ENCODE measurements at places on chromosomes 5 and 9.

DNA sequence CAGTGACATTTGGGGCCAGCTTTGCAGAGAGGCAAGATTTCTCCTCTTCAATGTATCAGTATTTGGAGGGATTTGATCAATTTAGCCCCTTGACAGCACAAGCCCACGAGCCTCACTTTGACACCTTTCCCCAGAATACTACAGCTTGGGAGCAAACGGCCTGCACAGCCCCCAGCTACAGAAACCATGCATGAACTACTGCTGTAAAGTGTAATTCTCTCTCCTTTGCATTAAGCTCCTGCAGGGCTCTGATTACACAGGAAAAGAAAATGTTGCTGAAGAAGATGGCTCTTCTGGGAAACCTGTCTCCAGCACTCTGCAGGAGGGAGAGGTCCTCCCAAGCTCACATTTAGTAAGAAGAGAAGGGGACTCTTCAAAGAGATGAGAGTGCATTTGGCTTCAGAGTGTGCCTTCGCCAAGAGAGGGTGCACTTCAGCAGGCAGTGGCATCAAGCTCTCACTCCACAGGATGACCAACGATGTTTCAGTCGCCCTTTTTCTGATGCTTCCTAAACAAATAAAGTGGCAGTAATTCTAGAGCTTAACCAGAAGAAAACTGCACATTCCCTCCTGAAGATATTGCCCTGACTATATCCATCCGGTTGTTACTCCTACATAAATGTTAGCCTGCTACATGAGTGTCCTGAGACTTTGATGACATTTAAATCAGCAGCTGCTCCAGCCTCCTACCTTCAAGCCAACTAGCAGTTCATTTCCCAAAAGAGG, 272.2 kb downstream of the AUH start:
- DNase-seq, result no peak

DNA sequence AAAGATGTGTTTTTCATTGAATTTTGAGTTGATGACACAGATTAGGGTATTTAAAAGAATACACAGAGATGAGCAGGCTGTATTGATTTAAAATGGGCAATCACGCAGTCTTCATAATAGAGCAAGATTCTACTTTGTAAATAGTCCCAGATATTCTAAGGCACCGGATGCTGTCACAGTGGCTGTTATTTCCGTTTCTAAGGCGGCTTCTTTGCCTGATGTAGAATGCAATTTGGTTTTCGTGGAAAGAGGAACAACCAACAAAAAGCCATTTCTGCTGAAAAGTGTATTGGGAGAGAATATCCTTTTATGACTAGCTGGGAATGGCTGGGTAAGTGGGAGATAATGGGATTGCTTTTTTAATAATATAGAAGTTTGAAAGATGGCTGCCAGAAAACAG, 17.5 kb downstream of the PRKACG start:
- no peak for DNase-seq

DNA sequence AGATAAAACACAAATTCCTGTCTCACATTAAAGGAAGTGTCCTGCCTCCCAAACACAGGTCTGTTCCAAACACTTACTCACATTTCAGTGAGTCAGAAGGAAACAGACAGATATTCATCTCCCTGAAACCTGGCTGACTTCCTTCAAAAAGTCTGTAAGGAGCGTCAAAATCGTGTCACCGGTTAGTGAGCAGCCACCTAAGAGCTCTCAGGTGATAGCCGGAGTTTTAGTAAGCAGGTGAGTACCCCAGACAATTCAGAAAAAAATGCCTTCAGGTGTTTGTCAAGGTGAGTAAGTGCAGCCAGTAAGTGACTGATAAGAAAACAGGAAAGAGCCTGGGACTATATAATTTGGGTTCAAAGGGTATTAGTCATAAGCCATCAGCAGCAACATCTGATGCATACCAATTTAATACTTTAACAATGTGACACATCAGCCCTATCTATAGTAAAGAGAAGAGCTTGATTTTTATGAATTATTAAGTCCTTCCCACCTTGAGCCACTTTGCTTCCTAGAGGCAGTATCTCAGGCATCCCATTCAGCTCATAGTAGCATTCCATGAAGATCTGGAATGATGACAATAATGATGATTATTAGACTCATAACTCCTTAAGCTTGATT, 1.3 kb upstream of the ITGA2 start:
- DNase-seq, result no peak

GRCh38 chr5:14258840-14259239, 115.7 kb downstream of the TRIO start:
- DNase-seq, result no peak

DNA sequence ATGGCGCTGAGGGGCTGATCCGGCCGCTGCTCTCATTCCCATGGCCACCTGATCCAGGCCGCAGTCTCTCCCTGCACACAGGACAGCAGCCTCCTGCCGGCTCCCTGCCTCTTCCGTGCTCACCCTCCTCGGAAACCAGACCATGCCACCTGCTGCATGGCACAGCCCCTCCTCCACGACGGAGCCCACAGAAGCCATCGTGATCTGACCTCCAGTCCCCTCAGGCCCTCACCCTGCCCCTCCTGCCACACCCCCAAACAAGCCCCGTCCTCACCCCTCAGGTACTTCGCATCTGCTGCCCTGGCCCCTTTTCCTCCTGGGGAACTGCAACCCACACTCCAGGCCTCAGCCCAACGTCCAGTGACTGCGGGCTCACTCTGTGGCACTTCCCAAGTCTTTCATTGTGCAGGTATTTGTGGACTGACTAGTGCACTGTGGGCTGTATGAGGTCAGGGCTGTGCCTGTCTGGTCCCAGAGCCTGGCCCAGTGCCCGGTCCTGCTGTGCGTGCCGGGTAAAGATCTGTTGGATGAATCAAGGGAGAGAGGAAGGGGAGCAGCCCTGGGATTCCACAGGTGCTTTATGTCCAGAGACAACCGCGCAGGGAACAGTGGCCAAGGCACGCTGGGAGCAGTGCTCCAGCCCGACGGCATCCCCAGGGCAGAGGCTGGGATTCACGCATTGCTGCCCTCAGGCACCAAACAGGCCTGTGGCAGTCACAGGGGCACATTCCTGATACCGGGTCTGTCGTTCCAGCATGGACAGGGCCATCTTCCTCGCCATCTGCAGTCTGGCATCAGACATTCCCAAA, 86.1 kb downstream of the ADAMTS2 start:
- DNase-seq, result no peak

GRCh38 chr9:127567035-127567729, 44.9 kb upstream of the STXBP1 start:
- DNase-seq, result no peak

DNA sequence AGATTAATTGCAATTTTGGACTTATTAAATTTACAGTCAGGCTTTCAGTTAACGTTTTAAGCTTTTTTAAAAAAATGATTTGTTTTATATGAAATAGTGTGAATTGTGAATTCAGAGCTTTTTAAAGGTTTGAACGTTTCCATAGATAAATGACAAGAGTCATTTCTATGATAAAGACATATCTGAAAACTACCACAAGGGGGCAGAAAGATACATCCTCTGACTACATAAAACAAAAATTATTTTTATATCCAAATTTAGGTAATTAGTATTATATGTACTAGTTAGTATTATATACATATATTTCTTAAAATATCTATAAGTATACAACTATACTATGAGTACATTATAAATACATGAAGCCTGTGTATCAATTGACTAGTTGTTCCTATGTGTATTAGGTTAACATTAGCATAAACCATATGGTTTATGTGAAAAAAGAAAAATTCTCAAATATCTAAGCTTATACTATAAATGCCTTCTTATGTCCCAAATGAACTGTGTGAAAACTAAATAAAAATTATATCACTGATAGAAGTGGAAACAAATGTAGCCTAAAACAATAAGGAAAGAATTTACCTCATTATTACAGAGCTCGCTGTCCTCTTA, 155.2 kb downstream of the MEF2C start:
- no peak for DNase-seq
